ENCODE measurements at places on chromosomes 4 and X.

- no peak for DNase-seq
Measured at GRCh38 chr4:99404595-99405287, 30.4 kb downstream of the ADH7 start.

- DNase-seq = no peak
Measured at GRCh38 chrX:12595720-12596119, 195.5 kb upstream of the PRPS2 start.

- DNase-seq = no peak
Measured at GRCh38 chr4:17702641-17703040, 78.8 kb downstream of the FAM184B start.

GRCh38 chrX:21683941-21684340 is 25.8 kb upstream of the KLHL34 start:
- DNase-seq = no peak

- DNase-seq = no peak
Measured at GRCh38 chr4:66430856-66431255, 760.6 kb upstream of the EPHA5 start.

GRCh38 chr4:110033355-110034025 is 120.8 kb downstream of the EGF start:
- no peak for DNase-seq

DNA sequence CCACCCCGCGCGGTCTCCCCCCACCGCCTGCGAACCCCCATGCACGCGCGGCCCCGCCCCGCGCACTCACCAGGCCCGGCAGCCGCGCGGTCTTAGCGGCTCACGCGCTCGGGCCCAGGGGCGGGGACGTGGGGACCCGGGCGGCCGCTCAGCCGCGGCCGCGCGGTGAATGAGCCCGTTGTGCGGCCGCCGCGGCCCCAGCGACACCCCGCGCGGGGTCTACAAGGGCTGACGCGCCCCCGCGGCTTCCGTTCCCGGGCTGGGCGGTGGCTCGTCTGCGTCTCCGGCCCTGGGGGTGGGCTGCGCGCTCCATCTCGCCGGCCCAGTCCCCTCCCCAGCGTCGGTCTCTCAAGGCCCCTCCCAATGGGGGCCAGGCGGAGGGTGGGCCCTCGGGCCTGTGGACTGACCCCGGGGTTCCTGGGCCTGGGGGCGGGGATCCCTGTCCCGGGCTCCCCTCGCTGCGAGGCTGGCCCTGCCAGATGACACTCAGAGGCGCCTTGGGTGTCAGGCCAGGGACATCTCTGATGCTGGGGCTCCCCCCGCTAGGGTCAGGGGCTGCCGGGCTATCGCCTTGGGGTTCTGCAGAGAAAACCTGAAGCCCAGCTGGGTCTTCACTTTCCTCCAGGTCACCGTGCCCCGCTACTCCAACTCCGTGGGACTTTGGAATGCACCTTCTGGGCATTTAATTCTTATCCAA is 4.3 kb upstream of the SLC26A1 start:
- DNase-seq = no peak

- DNase-seq = peak; percentile 11
Measured at GRCh38 chrX:10636337-10636736, 16.0 kb upstream of the MID1 start.

GRCh38 chr4:56129431-56129861 is 180.7 kb downstream of the CEP135 start:
- DNase-seq = no peak

DNA sequence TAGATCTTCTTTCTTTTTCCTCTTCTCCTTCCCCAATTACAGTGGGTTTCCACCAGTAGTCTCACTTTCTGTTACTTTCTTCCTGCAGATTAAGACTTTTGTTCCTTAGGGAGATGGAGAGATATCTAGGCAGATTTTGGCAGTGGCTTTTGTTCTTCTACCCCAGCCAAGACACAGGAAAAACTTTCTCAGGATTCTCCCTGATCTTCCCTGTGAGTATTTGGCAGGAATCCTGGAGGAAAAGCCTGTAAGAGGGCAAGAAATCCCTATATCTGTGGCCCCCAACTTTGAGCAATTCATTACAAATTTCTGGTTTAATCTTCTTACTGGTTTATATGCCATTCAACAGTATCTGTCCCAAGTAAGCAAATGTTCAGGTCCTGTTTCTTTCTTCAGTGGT is 21.9 kb downstream of the SLC9A7 start:
- no peak for DNase-seq

DNA sequence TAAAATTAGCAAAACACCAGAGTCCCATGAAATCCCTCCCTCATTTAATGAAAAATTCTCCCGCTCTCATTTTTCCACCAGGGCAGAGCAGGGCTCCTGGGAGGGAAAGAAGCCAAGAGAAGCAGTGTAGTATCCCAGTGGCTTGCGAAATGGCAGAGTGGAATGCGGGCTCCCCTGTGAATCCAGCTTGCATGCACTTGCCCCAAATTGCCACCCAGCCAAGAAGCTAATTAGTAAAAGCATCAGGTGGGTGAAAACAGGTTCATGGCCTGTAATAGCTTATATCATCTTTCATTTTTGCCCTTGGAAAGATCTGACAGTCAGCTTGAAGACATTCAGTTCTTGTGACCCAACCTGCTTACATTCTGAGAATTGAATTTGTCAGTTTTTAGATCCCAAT is 10.1 kb downstream of the AMOT start:
- no peak for DNase-seq

DNA sequence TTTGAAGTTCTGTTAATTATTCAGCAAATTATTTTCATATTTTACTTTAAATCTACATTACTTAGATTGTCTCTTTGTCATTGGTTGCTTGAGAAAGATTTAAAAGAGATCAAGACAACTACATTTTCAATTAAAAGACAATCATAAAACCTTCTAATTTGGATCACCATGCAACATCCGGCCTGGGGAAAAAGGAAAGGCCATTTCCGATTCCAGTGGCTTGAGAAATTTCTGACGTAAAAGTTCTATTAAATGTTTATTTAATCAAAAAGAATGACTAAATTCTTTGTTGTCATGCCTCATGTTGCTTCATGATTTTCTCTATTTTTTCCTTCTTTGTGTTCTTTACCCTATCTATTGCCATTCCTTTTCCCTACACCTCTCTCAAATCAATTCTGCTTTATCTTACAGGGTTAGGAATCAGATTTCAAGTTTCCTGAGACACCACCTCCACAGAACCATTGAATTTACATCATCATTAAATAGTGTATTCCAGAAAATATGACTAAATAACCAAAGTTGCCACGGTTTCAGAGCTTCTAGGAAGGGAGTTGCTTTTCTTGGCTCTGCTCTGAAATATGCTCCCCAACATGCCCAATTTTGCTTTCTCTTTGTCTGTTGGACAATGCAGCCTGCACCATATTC is 124.6 kb upstream of the ACSL4 start:
- no peak for DNase-seq

DNA sequence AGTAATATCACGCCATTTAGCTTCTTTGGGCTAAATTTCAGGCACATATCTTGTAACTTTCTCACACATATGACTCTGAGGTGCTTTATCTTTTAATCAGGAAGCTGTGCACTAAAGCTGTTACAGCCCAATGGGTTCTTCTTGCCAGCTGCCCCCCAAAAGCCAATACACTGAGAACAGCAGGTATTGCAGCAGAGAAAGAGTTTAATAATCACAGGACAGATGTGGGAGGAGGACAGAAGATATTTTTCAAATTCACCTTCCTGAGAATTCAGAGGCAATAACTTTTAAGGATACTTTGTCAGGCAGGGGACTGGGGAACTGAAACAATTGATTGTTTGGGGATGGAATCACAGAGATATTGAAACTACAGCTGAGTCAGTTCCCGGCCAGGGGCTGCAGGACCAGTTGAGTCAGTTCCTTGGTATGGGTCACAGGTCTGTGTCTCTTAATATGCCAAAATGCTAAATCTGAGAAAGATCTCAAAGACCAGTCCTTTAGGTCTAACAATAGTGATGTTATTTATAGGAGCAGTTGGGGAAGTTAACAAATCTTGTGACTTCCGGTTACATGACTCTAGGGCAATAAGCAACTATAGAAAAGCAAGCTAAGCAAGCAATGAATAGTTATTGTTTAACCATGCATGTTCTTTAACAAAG is 28.1 kb downstream of the DDIT4L start:
- DNase-seq = no peak

GRCh38 chr4:78154972-78155590 is 98.0 kb downstream of the FRAS1 start:
- DNase-seq = no peak

DNA sequence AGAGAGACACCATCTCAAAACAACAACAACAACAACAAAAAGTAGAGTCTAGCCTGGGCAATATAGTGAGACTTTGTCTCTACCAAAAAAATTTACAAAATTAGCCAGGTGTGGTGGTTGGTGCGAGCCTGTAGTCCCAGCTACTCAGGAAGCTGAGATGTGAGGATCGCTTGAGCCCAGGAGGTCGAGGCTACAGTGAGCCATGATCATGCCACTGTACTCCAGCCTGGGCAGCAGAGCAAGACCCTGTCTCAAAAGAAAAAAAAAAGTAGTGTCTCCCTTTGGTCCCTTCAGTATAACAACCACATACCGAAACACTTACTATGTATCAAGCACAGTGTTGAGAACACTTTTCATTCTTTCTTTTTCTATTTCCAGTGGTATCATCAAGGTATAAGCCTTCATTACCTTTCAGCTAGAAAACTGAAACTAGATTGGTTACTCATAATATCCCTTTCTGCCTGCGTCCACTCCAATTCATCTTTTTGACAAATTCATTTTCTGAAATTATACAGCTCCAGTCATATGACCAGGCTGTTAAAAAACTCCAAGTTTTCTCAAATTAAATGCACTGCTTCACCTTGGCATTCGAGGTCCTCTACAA is 54.1 kb downstream of the RPS6KA3 start:
- DNase-seq = no peak

DNA sequence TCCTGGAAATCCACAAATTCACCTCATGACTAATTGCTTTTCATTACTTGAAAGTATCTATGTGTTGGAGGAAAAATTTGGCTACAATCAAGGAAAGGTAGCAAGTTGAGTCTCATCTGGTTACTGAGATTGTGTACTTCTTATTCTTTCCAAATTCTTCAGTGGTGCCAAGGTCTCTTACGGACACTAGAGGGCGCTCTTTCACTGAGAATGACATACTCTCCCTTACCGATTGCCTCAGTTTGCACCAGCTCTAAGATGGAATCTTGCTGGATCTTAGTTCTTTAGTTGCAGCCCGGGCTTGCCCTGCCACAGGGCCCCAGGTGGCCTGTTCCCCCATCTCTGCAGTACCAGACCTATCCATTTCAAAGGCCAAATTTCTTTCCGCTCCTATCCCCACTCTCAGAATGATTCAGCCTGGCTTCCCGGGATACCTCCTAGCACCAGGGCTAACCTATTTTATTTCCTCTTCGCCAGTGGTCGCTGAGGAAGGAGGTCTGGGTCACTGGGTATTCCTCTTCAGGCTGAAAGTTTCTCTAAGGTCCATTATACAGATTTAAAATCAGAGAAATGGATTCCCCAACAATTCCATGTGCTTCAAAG is 24.6 kb upstream of the GPR50 start:
- DNase-seq = no peak

DNA sequence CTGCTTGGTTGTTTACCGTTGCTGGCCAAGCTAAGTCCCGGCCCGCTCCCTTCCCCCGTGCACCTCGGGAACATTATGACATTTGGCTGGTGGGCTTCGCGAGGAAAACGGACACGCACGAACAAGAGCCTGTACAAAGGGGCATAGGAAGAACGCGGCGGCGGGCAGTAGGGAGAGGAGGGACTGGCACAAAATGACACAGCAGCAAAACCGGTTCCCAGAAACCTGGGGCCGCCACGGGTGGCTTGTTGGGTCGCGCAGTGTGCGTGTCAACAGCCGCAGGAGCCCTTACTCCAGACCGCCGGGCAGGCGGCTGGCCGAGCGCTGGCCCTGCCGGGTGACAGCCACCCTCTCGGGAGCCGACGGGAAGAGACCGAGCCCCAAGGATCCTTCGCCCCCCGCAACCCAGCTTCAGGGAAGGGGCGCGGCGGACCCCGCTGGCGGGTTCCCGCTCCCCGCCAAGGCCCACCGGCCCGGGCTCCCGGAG is 1.6 kb upstream of the LIN54 start:
- DNase-seq = peak; percentile 75

DNA sequence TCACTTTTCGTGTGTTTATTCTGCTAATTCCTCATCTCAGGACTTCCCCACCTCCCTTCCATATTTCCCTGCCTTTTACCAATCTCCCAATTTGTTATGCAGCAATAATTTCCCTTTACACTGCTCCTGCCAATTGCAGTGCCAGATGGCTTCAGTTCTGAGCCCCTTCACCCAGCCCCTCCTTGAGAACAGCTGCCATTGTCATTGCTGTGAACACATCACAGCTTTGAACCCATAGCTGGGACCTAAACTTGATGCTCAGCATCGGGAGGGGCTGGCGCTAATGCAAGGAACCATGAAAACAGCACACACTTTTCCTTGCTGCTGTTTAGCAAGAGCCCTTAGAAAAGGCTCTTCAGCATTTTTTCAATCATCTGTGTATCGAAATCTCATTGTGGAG is 104.9 kb downstream of the ALPK1 start:
- no peak for DNase-seq

GRCh38 chr4:60897415-60897814 is 302.7 kb upstream of the ADGRL3 start:
- DNase-seq = no peak

- no peak for DNase-seq
Measured at GRCh38 chr4:128782875-128783614, 26.5 kb upstream of the JADE1 start.

GRCh38 chr4:2080429-2081300 is 21.5 kb downstream of the NAT8L start:
- no peak for DNase-seq

DNA sequence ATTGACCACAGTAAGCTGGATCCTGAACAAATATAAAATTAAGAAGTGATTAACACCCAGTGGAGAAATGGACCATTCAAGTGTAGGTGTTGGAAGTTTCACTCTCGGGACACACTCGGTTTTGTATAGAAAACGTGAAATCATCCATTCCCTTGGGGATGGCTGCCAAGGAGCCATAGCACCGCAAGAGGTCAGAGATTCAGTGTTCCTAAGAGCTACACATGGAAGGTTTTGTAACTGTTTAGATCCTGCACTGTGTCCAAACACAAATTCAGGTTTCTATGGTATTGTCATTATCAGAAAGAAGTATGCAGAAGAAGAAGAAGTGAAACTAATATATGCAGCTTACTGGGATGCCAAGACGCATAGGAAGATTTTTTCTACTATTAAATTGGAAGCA is 281.0 kb downstream of the LDB2 start:
- DNase-seq = no peak
